Thymus (tissue), 14 donors: ENCODE measurements at places on chromosomes 4 and X.

GRCh38 chr4:147617841-147618691 lies 869 bp downstream of the TMEM184C start:
- no peak for DNase-seq

- DNase-seq = no peak
Observed at GRCh38 chr4:3870567-3870962, 104.4 kb downstream of the ADRA2C start.

DNA sequence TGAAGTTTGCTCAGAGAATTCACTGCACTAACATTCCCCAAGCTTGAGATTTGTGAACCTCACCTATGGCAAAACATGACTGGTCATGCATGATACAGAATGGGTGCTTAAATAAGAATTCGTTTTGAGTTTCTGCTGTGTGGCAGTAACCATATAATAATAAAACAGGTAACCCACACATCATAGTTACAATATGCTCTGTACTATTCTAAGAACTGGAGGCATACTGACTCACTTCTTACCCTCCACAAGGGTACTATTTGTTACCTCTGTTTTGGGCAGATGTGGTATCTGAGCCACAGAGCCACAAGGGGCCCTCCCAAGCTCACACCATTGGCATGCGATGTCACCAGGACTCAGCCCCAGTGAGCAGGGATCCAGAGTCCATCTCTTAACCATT lies 17.6 kb downstream of the SLC2A9 start:
- no peak for DNase-seq

DNA sequence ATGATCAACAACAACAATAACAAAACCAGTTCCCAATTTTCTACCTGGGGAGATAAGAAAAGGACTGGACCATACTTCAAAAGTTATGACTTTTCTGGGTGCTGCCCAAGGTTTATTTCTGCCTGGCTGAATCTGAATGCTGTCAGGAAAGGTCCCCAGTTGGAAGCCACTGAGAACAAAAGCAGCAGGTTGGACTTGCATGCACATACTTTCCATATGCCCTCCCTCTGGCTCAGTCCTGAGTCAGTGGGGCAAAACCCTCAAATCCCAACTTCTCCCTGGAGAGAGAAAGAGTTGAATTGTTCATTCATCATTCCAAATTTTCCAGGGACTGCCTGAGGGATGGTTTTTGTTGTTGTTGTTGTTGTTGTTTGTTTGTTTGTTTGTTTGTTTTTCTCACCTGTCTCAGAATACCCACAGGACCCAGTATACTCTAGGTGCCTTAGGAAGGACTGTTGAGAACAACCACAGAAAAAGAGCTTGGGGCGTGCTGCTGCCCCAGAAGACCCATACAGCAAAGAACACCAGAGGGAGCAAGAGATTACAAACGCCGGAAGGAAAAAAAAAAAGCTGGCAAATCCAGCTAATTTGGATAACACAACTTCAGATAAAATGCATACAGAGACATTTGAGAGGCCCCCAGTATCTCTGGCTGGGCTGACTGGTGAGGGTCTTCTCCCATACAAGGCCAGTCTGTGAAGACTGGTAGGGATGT lies 138.9 kb upstream of the INPP4B start:
- DNase-seq = no peak

GRCh38 chr4:168021666-168022065 lies 70.7 kb upstream of the ANXA10 start:
- DNase-seq = no peak

- DNase-seq = no peak
Observed at GRCh38 chr4:30600246-30601017, 119.7 kb upstream of the PCDH7 start.

GRCh38 chr4:8085491-8086117 lies 73.0 kb downstream of the ABLIM2 start:
- no peak for DNase-seq

- peak; percentile 5 for DNase-seq
Observed at GRCh38 chr4:41882625-41883347, 52.4 kb upstream of the TMEM33 start.

DNA sequence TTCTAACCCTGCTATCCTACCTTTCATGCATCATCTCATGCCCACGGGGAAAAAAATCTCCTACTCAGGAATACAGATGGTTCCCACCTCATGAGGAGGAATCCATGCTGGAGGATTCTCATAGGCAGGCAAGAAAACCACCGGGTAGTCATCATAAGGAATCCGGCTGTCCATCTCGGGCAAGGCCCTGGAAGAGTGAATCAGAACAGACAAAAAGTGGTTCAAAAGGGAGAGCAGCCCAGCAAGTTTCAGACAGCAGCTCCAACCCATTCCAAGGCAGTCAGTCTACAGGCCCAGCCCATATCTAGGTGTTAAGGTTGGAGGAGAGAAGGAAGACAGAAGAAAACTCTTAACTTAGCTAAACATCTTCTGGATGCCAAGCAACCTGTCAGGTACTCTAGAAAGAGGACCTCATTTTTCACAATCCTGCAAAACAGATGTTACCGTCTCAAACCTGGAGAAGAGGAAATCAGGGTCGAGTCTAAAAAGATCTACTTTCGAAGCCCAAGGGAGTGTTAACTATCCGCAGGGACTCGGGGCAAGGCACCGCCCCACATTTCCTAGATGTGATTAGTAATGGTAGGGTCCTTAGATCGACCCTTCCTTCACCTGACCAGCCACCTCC lies 447 bp downstream of the PDZD11 start:
- DNase-seq = no peak

DNA sequence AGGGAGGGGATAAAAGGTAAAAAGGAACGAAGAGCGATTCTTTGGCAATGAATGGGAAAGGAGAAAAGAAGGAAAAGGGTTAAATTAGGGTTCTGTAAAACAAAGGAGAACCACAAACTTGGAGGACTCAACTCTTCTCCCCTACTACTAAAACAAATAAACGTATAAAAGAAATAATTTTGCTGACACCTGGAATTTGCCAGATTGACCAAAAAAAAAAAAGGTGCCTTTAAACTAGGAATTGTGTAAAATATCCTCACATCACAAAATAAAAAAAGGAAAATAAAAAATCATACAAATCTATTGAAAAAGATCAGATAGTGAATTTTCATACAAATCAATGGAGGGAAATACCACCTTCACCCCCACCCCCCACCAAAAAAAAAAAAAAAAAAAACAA lies 129.3 kb downstream of the BMPR1B start:
- DNase-seq = no peak

DNA sequence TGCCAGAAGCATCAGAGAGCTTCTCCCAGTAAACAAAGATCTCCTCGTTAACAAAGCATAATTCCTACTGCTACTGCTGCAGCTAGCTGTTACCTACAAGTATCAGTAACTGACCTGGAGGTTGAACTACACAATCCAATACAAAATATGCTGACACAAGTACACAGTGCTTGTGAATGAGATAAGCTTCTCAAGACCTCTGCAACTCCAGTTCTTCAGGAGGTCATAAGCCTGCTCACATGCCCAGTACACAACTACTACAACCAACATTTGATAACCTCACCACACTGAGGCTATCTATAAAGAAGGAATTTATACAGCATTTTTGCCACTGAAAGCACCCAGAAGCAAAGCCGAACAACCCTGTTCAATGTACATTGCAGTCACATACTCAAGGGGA lies 66.7 kb upstream of the SMARCAD1 start:
- DNase-seq = no peak

- no peak for DNase-seq
Observed at GRCh38 chrX:1392376-1393068, 609 bp upstream of the SLC25A6 start.

GRCh38 chr4:105329081-105329480 lies 144.8 kb downstream of the PPA2 start:
- DNase-seq = no peak

DNA sequence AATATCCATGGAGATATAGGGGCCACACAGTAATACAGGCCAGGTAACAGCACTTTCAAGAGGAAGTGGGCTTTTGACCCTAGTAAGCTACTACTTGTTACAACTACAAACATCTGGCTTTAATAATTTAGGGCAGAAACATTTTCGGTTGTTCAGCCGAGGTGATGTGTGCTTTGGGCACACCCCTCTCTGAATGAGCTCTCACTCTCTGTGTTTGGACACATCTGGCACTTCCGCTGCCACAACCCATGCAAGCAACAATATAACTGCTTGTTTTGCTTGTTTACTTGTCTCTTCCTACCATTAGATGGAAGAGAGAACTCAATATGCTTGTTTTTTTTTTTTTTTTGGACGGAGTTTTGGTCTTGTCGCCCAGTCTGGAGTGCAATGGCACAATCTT lies 277.2 kb downstream of the HS3ST1 start:
- no peak for DNase-seq

DNA sequence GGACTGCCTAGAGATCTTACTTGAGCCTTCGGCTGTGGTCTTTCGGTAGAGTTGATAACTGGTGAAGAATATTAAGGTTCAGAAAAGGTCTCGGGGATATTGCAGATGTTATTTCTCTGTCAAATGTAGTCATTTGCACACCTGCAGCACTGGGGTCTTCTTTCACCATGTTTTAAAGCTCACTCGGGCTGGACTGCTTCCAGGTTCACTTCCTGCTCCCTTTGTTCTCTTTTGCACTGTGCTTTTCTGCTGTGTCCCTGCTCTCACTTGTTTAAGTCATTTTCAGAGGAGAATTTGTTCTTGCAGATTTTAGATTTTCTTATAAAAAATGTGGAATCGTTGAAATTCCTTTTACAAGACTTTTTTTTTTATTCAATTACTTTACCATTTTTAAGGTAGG lies 68.5 kb downstream of the BMPR1B start:
- peak; percentile 78 for DNase-seq

DNA sequence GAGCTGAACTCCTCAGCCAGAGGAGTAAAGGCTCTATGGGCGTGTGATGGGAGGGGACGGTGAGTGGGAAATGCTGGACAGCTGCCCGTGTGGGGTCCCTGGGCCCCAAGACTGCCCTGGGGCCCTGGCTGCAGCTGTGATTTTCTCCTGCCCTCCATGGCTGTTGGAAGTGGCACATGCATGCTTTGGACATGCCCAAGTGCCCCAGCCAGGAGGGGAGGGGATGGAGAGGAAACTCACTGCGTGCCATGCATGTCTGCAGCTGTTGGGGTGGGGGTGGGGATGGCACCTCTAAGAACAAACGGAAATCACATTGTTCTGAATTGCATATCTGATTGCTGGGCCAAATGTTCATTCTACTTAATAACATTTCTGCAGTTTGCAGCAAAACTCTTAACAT lies 52.4 kb downstream of the MID2 start:
- DNase-seq = no peak
